ENCODE measurements at places on chromosomes 1 and 21.

DNA sequence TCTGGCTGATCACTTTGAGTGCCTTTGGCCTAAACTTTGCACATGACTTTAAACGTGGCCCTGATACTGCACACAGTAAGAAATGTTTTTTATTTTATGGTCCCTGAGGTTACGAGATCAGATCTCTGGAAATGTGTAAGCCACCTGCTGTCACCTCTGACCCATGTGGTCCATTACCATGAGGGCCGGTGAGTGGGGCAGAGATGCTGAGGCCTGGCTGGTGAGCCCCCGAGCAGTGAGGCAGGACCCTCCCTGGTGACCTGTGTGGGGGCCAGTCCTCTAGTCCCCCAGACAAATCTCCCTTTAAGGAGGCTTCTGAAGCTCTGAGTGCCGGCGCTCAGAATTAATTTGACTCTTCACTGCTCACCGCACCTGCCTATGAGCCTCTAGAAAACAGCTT is 12.4 kb downstream of the TFF3 start:
- H3K36me3 ChIP-seq = no peaks in the 10 kb centered on the region
- no peak for DNase-seq
- H3K4me3 ChIP-seq = no peak overlapping the region
- no peaks in the 10 kb centered on the region for H3K4me1 ChIP-seq

DNA sequence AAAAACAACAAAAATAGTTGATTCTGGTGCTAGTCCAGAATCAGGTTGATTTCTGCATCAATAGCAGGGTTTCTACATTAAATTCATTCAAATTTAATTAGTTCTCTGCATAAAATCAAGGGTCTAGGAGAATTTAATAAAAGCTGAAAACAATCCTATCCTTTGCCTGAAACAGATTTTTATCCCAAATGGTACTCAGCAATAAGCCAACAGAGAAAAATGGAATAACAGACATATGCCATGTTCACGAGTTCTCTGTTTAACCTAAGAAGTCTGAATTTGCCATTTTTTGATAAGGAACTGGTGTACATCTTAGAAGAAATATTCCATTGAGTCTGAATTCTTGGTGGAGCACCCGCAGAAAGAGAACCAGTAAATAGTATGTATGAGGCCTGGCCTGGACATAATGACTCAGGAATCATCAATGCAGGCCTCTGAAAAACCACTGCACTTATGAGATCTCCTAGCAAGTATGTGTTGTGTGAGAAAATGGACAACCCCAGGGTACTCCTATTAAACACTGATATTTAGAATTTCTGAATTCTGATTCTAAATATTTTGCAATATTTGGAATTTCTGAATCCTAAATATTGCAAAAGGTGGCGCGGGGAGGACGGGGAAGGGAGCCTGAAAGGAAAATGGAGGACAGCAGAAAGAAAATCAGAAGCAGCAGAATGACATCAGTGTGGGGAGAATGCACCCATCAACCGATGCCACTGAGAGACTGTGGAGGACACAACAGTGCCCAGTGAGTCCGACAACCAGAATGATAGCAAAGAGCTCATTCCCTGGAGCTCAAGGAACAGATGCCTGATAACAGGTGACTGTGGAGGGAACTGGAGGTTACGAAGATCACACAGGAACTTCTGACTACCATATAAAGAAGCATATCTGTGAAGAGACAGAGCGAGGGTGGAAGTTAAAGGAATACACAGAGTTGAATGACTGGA is 97.6 kb downstream of the APP start:
- peak; percentile 44 for DNase-seq
- H3K27me3 ChIP-seq = no peaks in the 10 kb centered on the region
- H3K36me3 ChIP-seq = no peaks in the 10 kb centered on the region
- H3K4me3 ChIP-seq = no peak overlapping the region

GRCh38 chr1:192787914-192788585 is 20.8 kb upstream of the RGS2 start:
- H3K4me1 ChIP-seq = no peaks in the 10 kb centered on the region
- H3K36me3 ChIP-seq = no peaks in the 10 kb centered on the region
- peak; percentile 60 for DNase-seq
- no peak overlapping the region for H3K4me3 ChIP-seq

DNA sequence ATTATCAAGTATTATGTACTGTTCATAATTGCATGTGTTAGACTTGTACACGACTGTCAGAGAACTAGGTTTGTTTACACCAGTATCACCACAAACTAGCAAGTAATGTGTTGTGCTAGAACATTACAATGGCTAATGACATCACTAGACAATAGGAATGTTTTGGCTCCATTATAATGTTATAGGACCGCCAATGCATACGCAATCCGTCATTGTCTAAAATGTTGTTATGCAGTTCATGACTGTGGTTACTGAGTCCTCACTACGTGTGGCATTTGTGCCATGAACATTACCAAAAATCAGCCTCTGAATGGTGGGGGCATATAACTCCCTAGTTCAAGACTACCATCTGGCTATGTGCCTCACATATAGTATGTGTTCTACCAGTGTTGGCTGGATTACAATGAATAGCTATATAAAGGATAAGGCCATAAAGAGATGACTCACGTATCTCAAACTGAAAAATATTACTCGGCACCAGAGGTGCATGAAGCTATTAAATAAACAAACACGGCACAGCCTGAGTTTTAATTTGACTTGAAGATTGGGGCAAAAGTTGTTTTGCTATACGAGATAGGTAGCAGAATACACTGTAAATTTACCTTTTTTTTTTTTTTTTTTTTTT is 89.1 kb upstream of the COL24A1 start:
- H3K4me3 ChIP-seq = no peak overlapping the region
- no peak for DNase-seq
- H3K36me3 ChIP-seq = no peaks in the 10 kb centered on the region

- H3K4me3 ChIP-seq = no peak overlapping the region
- no peaks in the 10 kb centered on the region for H3K36me3 ChIP-seq
- no peak overlapping the region for H3K27ac ChIP-seq
- no peaks in the 10 kb centered on the region for H3K4me1 ChIP-seq
- DNase-seq = no peak
These were observed 1.2 kb downstream of the HSD3B2 start for GRCh38 chr1:119416006-119416640.

DNA sequence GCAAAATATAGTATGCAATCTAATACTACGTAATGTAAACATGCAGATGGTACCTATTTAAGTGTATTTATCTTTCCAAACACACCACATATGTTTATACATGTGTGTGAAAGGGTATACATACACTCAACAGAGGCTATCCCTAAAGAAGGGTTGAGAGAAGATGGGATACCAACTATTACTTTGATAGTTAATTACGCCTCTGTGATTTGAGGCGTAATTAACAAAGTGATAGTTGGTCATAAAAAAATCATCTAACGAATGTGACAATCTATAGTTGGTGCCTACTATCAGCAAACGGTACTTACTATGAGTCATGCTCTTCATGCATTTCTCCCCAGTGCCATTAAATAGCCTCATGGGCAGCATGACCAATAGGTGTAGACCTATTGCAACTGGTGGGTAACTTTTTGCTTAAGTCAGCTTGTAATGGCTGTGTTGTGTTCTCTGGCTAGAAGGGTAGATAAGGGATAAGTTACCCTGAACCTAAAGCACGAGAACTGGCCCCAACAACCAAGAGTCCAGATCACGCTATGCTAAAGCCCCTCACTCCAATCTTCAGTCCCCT is 15.3 kb downstream of the RCAN1 start:
- DNase-seq = no peak
- no peak overlapping the region for H3K4me3 ChIP-seq
- H3K4me1 ChIP-seq = peaks cover 16% of the 10 kb centered on the region
- no peak overlapping the region for H3K27ac ChIP-seq
- H3K36me3 ChIP-seq = no peaks in the 10 kb centered on the region

DNA sequence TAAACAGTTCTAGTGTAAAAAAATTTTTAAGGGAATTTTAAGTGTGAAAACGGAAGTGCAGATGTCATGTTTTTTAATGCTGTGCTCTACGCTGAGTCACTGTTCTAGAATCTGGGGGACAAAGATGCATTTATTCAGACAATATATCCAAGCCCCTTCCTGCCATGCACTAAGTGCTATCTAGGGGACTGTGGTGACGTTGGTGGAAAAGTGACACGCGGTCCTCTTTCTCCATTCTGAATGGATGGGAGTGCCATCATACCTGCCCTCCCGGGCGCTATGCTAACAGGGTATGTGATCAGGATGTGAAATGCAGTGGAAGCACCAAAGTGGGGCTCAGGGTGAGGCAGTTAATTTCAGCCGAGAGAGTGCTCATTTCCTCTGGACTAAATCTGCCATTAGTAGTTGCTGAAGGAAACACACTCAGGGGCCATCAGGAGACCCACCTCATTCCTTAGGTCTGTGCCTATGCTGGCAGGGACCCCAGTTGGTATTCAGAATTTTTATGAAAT is 6.6 kb downstream of the C1orf226 start:
- no peaks in the 10 kb centered on the region for H3K27me3 ChIP-seq
- no peak overlapping the region for H3K4me3 ChIP-seq
- H3K27ac ChIP-seq = no peak overlapping the region

GRCh38 chr1:77156214-77156613 is 63.0 kb downstream of the PIGK start:
- H3K4me1 ChIP-seq = no peaks in the 10 kb centered on the region
- H3K27me3 ChIP-seq = no peaks in the 10 kb centered on the region
- H3K4me3 ChIP-seq = no peak overlapping the region
- DNase-seq = no peak
- H3K27ac ChIP-seq = no peak overlapping the region
- peaks cover 3% of the 10 kb centered on the region for H3K36me3 ChIP-seq

- H3K27me3 ChIP-seq = no peaks in the 10 kb centered on the region
- H3K4me3 ChIP-seq = no peak overlapping the region
- peak; percentile 27 for DNase-seq
- H3K27ac ChIP-seq = peak overlapping the region; percentile 94
- no peaks in the 10 kb centered on the region for H3K36me3 ChIP-seq
- H3K4me1 ChIP-seq = peaks cover 38% of the 10 kb centered on the region
These were observed 38.0 kb downstream of the NUAK2 start for GRCh38 chr1:205283270-205284147.

- peak; percentile 97 for DNase-seq
- peaks cover 6% of the 10 kb centered on the region for H3K4me1 ChIP-seq
- H3K36me3 ChIP-seq = peaks cover 52% of the 10 kb centered on the region
- H3K27me3 ChIP-seq = no peaks in the 10 kb centered on the region
These were observed 7.0 kb upstream of the KCNE1 start for GRCh38 chr21:34519016-34519415.

DNA sequence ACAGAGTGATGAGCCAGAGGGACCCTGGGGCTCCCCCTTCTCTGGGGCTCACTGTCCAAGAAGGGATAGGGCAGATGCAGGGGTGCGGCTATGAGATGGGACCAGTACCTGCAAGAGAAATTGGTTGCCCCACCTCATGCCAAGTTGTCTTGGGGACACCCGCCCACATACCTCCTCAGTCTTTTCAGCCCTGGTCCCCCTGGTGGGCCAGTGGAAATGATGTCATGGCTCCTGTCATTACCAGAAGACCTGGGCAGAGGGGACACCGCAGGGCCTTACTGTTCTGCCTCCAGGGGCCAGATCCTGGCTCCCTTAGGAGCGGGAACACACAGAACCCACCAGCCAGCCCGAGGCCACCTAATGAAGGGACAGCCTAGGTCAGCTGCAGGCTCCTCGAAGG is 63.2 kb downstream of the CDK18 start:
- H3K4me1 ChIP-seq = no peaks in the 10 kb centered on the region
- H3K4me3 ChIP-seq = no peak overlapping the region
- H3K27ac ChIP-seq = no peak overlapping the region
- no peaks in the 10 kb centered on the region for H3K36me3 ChIP-seq
- DNase-seq = no peak

DNA sequence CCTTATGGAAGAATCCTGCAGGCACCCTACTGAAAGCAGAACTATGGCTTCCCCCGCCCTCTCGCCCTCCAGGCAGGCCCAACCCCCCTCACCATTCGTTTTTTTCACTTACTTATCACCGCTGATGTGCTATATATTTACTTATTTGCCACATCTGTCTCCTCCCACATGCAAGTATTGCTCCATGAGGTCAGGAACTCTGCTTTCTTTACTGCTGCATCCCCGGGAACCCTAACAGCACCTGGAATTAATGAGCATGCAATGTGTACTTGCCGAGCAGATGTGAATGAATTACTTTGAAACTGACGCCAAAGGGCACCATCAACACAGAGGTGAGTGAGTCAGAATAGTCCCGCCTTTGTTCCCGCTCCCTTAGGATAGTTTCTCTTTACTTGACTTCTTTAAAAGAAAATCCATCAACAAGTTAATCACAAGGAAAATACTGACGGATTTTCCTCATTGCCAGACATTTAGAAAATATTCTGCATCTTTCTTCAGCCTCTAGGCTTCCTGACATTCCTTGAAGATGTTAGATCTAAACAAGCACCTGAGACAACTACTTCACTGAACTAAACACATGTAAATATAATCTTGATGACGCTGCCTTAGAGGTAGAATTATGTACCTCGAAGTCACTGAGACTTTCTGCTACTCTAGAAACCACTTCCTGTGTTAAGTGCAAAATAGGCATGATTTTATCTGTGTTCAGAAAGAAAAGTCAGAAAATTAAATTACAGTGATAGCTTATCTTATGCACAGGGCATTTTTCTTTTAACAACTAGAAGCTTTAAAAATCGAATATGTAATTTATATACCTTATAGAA is 17.5 kb upstream of the RAB4A start:
- H3K36me3 ChIP-seq = no peaks in the 10 kb centered on the region
- H3K4me1 ChIP-seq = peaks cover 19% of the 10 kb centered on the region
- peak; percentile 83 for DNase-seq

DNA sequence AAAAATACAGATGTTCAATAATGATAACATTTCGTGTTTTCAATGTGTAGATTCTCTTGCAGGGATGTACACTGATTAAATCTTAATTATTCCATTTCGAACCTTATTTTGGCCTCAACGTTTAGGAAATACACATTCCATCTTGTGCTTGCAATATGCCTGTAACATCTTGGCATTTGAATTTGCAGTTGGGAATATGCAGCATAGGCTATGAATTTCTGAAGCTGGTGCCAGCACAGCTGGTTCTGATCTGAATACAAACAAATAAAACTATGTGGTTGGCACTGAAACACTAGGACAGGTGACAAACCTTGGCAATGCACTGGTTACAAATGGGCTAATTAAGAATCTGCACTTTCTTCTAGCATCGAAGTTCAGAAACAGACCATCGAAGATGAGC is 108.4 kb downstream of the ERG start:
- H3K27ac ChIP-seq = no peak overlapping the region
- H3K27me3 ChIP-seq = no peaks in the 10 kb centered on the region
- no peak for DNase-seq

- no peak overlapping the region for H3K27ac ChIP-seq
- H3K27me3 ChIP-seq = no peaks in the 10 kb centered on the region
- no peak overlapping the region for H3K4me3 ChIP-seq
These were observed 93.2 kb downstream of the PLXNA2 start for GRCh38 chr1:208150833-208151458.
